Ecto neural progenitor cell (in vitro differentiated cells): ENCODE measurements at places on chromosomes 1 and 21.
A peak's percentile ranks its signal among the peaks of the same experiment; 100 is the strongest.

GRCh38 chr21:46268371-46268770, 17.0 kb downstream of the MCM3AP start:
- no peak for DNase-seq

DNA sequence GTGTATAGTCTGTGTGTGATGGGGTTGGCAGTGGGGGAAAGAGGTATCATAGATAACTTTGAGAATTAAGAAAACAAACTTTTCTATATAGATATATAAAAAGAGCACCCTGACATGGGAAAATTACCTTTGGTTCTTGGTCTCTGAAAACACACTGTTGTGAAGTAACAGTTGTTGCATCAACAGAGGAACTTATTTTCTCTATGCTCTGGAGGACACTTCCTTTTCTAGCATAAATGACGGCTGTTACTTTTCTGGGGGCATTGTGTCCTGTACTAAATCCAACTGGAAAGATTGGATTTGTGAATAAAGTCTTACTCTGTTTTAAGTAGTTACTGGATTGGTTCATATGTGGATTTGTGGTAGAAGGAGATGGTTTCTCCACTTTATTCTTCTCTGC, 12.6 kb downstream of the LRIF1 start:
- no peak for DNase-seq

DNA sequence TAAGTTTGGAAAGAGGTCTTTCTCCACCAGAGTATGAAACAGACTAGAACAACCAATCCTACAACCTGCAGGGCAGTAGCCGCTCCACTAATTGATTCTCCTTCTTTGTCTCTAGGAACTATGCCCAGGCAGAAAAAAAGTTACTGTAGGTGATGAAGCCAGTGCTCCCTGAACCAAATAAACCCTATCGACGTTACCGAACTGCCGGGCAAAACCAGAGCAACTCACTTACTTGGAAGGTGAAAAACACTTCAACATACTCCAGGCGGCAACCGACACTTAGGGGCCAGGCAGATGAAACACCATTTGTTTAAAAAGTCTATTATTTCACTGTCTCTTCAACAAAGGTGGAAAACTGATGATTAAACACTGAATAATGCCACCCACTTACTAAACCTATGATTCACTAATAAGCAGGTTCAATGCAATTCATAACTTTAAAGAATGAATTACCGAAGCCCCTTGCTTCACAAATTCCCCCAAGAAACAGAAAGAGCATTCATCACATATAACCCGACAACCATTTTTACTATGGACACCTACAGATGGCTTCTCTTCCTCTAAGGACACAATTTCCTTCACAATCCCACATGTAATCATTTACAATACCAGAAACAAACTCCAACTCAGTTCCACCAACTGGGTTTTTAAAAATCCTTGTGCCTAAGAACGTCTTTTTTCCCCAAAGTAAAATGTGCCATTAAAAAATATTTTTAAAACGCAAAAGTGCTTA, 1.6 kb downstream of the NRIP1 start:
- DNase-seq, result no peak

- DNase-seq, result no peak
These were observed 14.4 kb upstream of the LDLRAP1 start for GRCh38 chr1:25528881-25529517.

- DNase-seq, result no peak
These were observed 60.1 kb downstream of the TMCO4 start for GRCh38 chr1:19739628-19740027.

DNA sequence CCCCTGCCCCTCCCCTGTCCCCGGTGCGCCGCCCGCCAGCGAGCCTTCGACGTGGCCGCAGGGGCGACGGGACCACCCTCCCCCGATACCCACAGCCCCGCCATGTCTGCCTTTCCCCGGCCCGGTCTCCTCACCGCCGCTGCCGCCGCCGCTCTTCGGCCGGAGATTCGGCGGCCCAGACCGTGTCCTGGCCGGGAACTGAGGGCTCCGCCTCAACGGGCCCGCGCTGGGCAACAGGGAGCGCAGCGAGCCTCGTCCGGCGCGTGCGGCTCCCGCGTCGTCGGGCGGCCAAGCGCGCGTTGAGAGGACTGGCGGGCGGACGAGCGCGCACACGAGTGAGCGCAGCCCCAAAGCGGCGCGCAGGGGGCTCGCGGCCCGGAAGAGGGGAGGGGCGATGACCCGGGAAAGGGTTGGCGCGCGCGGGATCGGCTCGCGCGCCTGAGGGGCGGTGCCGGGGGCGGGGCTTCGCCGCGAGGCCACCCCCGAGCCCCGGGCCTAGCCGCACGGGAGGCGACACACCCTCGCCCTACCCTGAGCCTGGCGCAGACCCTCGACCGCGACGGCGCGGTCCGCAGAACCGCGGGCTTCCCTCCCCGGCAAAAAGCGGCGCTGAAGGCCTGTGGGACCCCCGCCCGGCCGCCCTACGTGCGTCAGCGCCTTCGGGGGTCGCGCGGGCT, at the start of gene BTG3:
TSS of gene BTG3 (minus strand) at position 337 of the 677 bp plus-strand sequence. CDS start 3,757 bp downstream, outside the sequence.
- peak; percentile 83 for DNase-seq

GRCh38 chr1:22641906-22642636, 1.4 kb upstream of the C1QC start:
- DNase-seq, result peak; percentile 89

DNA sequence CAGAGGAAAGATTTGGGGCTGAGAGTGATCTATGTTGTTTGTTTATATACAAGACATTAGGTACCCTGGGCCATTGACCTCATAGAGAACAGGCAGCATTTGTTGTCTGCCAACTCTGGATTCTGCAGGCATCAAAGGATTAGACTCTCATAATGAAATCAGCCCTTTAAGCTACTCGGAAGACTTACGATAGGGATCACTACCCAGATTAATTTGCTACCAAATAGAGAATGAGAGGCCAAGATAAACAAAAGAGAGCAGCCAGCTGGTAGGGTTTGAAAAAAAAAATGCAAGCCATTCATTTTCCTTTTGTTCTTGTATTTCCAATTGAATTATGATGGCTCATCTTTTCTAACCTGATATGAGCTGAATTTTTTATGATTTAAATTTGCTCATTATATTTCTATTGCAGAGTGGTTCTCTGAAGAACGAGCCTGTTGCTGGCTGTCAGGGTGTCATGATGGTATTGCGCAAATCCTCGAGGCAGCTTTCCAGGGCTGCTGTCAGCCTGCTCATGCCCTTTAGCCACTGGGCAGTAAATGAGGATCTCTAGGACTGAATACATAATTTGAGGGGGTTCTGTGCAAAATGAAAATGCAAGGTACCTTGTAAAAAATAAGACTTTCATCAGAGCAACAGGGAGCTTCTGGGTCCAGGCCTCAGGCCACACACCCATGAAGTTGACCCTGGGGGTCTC, 116.4 kb upstream of the KCNJ15 start:
- DNase-seq, result no peak

GRCh38 chr1:83976920-83977319, 22.0 kb downstream of the TTLL7 start:
- DNase-seq, result no peak

DNA sequence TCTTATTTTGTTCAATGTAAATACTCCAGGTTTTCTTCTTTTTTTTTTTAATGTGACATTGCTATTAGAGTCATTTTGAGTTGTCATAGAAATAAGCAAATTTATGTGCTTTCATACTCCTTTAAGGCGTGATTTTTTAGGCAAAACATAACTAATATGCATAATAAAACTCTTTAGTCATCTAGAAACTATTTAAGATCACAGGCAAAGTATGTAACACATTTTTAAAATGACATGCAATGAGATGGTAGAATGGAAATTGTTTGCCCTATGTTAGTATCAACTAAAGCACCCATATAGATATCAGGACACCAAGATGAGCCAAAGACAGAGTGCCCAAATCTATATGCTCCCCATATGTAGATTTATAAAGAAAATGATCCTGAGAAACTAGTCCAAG, 41.5 kb upstream of the SGIP1 start:
- DNase-seq, result no peak

DNA sequence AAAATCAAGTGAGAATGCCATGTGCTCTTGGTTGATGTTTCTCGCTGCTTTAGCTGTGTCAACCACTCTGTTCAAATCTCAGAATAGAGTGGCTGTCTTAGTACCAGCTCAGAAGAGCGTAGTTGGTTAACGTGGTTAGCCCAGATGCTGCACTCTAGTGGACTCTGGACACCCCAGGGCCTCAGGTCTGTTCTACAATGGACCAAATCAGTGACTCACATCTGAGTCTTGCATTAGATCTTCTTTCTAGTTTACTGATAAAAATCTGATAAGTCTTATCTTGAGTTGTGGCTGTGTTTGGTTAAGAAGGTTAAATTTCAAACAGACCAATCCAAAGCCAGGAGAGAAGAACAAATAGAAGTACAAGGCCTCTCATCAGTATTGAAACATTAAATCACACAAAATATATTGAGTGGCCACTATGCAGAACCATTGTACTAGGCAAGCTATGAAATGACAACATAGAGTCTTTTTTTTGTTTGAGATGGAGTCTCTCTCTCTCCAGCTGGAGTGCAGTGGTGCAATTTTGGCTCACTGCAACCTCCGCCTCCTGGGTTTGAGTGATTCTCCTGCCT, 104.1 kb downstream of the NR5A2 start:
- no peak for DNase-seq

DNA sequence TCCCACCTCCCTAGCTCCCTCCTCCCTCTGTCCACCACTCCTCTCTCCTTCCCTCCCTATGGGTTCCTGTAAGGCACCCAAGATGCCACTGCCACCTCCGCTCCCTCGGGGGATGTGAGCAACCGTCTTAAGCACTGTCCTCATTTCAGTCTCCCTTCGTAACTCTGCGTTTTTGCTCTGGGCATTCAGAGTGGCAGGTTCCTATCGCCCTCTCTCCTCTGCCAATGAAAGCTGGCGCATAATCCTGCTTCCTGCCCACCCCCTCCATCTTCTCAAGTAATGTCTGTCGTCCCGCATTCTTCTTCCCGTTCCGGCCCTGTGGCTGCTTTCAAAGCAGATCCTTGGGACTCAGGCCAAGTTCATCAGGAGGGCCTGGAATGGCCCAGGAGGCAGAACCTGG, 253.9 kb upstream of the TMEM51 start:
- DNase-seq, result no peak

DNA sequence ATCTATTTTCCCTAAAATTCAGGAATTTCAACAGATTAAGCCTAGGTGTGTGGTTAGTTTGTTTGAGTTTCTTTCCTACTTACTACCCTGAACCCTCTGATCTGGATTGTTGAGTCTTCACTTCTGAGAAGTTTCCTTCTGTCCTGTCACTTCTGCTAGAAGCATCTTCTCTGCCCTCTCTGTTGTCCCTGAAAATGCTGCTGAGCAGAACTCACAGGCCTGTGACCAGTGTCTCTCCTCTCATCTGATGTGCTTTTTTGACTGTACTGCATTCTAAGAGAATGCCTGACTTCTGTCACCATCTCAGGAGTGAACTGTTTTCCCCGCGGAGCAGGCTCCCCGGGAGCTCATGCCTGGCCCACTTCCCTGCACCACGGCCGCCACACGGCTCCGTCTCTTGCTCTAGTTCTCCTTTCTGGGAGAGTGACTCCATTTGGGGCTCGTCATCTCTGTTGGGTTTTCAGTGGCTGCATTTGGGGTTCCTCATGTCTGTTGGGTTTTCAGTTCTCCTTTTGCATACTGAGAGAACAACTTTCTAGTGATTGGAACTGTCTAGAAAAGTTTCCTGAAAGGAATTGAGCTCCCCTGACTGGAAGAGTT, 77.9 kb downstream of the POFUT2 start:
- no peak for DNase-seq

GRCh38 chr1:157782931-157783330, 6.0 kb upstream of the FCRL2 start:
- DNase-seq, result no peak

- DNase-seq, result no peak
These were observed 17.2 kb upstream of the IKBKE start for GRCh38 chr1:206453111-206453510.

GRCh38 chr1:11334261-11334804, 61.3 kb downstream of the UBIAD1 start:
- DNase-seq, result no peak

- no peak for DNase-seq
These were observed 49.0 kb downstream of the ABCA4 start for GRCh38 chr1:94071976-94072375.

DNA sequence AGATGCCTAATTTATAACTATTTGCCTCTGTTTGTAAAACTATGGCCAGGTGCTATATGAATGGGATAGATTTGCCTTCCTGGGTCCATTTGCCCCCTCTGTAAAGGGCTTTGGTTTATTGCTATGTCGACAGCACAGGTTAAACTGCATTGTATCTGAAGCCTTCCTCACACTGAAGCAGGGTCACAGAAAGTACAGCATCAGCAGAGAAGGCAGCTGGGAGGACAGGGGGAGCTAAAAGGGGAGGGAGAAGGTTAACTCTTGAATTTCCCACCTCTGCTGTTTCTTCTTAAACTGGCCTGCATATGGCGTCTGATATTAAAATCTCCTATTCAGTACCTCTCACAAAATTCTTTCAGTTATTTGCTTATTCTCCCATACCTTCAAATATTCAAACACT, 297.4 kb downstream of the TM2D1 start:
- DNase-seq, result no peak

DNA sequence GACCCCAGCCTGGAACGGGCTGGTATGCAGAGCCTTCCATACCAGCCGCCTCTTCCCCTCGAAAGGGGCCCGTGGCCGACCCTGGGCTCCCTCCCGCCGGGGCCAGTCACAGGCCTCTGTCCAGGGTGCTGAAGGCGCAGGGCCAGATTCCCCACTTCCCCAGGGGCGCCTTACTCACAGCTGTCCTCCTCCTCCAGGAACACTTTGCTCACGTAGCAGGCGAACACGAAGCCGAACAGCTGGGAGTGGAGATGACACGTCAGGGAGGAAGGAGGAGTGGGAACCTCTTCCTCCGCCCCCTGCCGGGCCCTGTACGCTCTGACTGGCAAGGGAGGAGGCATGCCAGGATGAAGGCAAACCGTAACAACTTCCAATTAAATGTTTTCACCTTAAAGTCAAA, 57.3 kb downstream of the NKAIN1 start:
- peak; percentile 91 for DNase-seq

GRCh38 chr1:36752891-36753361, 270.2 kb upstream of the CSF3R start:
- no peak for DNase-seq

GRCh38 chr21:29849735-29850176, 90.0 kb downstream of the GRIK1 start:
- DNase-seq, result peak; percentile 58

DNA sequence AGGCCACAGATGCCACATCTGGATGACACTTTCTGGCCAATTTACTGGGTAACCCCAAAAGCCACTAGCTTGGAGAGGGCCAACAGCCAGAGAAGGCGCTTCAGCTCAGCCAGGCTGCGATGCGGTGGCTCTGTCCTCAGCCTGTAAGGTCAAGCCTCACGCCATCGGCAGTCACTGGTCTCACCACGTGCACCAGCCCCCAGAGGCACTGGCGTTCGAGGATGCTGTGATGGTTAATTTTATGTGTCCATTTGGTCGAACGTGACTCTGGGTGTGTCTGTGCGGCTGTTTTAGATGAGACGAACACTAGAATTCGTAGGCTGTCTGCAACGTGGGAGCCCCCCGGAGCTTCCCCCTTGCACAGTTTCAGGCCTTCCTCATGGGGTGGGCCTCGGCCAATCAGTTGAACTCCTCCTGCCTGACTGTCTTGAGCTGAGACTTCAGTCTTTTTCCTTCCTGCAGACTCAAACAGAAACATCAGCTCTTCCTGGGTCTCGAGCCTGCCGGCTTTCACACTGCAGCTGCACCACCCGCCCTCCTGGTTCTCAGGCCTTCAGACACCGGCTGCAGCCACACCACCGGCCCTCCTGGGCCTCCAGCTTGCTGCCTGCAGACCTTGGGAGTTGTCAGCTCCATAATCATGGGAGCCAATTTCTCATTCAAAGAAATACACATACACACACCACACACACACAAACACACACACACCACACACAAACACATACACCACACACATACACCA, 41.6 kb upstream of the SLC45A1 start:
- DNase-seq, result no peak

- no peak for DNase-seq
These were observed 12.6 kb downstream of the ELF3 start for GRCh38 chr1:202023001-202023433.
